ENCODE measurements at places on chromosomes 7 and 10.

DNA sequence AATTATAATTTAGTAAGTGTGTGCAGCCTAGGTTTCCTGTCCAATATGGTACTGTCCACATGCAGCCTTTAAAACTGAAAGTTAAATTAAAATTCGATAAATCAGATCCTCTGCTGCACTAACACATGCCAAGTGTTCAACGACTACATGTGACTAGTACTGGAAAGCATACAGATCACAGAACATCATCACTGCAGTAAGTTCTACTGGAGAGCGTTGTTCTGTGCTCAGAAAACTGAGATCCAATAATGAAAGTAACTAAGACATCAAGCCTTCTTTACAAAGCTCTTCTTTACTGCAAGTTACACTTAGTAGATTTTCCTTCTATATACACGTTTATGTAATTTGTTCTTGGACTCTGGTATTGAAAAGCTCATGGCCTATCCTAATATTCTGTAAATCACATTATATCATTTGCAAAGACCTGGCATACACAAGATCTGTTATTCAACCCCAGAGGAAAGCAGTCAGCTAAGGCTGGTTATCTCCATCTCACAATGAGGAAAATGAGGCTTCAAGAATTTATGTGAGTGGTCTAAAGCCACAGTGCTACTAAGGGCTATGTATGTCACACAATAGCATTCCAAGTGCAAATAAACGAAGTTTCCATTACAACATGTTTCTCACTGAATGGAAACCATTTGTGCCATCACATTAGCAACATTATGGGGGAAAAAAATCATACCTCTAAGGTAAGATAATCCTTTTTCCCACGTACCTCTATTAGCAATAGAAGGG, 77.6 kb downstream of the VPS41 start:
- no peak for DNase-seq

- DNase-seq: no peak
Measured at GRCh38 chr10:128274938-128275337, 148.7 kb upstream of the MKI67 start.

DNA sequence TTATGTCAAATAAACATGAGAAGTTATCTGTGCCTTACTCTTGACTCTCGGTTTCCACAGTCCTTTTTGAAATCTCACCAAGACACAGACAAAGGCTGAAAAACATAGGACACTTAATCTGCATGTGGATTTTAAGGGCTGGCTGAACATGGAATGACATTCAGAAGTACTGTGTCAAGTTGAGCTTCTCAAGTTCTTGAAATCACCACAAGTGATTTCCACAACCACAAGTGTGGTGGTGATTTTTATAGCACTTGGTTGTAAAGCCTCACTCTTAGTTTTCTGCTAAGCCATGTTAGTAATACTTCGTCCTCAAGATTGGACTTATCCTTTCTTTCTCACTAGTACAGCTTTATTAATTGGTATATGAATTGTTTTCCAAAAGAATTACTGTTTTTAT, 29.6 kb downstream of the FOXP2 start:
- DNase-seq: no peak

- DNase-seq: no peak
Measured at GRCh38 chr10:88077977-88078376, 214.6 kb downstream of the PTEN start.

GRCh38 chr10:69696073-69696731, 66.2 kb downstream of the FAM241B start:
- DNase-seq: peak; percentile 57

DNA sequence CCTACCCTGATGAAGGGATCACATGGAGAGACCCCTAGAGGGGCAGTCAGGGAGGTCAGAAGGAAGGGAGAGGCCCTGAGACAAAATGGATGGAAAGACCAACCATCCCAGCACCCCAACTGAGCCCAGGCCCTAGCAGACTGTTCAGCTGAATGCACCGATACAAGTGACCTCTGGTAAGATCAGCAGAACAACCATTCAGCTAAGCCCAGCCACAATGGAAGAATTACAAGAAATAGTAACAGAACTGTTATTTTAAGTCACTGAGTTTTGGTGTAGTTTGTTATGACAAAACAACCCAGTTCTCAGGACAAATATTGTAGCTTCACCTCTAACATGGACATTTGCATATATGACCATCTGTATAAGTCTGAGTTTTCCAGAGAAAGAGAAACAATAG, 210.4 kb upstream of the SVIL start:
- no peak for DNase-seq

DNA sequence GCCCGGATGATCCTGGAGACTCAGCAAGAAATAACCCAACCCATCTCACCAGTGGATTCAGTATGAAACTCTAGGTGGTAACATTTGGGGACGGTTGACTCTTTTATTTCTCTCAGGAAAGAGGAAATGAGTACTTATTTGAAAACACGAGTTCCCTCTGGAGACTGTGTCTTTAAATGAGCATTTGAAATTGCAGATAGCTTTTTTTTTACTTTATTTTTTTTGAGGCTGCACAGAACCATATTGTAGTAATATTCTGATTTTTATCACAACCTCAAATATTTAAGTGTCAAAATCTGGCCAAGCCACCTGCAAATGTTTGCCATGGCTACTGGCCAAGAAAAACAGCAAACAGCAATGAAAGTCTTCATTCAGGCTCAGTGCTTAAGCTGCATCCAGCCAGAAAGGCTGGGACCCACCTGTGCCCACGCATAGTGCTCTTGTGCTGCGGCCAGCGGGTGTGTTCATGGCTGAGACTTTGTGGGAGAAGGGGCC, 160.8 kb downstream of the CREB5 start:
- no peak for DNase-seq

DNA sequence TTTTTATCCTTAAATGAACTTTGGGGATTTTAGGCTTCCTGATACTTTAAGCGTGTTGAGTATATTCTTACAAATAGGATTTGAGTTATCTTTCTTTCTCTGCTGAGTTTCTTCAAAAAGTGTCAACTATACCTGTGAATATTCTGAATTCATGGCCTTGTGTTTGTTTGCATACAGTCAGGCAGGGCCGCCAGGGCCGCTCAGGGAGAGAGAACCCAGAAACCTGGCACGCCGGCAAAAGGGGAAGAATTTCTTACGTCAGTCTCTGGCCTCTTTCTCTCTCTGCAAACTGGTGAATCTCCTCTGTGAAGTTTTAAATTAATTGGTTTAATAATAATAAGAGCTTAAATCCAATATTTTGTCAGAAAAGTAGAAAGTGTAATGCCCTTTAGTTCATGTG, 29.3 kb upstream of the BNIP3 start:
- DNase-seq: no peak

- DNase-seq: peak; percentile 79
Measured at GRCh38 chr7:45921699-45922519, 837 bp upstream of the IGFBP3 start.

GRCh38 chr7:151742713-151743480, 134.0 kb downstream of the PRKAG2 start:
- DNase-seq: no peak

GRCh38 chr10:71812016-71812912, 38.8 kb downstream of the PSAP start:
- DNase-seq: peak; percentile 27

- DNase-seq: no peak
Measured at GRCh38 chr10:93152136-93152535, 78.4 kb downstream of the CYP26A1 start.

DNA sequence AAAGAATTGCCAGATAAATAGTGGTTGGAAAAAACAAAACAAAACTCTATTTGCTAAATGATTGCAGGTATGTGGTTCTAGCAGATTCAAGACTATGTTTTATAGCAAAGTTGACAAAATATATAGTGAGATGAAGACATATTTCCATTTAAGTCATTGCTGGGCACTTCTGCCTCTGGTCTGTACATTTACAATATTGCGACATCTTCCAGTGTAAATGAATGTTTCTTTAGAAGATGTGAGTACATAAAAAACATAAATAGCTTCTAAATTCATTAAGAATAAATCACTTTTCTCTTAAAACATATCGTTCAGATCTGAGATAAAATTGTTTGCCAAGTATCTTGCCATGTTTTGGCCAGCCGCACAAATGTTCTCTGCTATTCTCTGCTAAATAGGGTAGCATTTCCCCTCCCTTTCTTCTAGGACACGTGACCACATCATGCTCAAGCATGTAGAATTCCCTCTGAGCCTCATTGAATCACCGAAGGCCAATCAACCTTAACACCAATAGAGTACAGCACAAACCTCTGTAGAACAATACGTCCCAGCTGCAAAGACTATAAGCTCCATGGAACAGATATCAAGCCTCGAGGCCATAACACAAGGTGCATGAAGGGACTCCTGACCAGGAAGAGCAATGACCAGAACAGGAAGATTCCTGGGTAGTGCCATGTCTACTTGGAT, 1173.3 kb downstream of the GATA3 start:
- DNase-seq: no peak

DNA sequence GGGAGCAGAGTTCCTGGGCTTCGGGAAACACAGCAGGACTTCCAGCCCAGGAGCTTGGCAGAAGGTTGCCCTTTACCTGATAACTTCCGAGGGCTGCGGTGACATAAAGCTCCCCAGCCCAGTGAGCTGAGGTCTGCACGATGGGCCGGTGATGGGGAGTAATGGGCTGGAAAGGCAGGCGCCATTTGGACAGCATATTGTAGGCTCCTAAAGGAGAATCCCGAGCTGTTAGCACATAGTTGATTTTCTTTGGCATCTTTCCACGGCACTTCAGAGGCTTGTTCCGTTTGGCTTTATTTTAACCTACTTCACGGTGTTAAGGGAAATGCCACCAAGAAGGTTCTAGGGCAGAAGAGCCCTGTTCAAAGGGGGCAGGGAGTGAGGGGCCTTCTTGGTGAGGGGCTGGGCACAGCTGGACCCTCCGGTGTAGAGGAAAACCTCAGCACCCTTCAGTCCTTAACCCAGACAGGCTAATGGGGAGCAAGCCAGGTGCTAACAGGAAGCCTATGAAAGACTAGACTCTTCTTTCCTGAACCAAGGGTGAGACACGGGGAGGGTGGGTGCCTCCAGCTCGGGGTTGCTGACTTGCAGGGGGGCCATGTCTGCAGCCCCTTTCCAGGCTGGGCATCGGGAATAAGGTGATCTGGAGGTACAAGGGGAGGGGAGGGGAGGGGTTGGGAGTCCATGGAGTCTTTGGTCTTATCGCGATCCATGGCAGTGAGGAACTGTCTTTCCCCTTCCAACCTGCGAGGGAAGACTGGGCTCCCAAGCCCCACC, 347.7 kb downstream of the GLRX3 start:
- peak; percentile 34 for DNase-seq

GRCh38 chr7:116630357-116630756, 41.6 kb upstream of the MET start:
- no peak for DNase-seq

GRCh38 chr7:1085266-1085665, 2.6 kb upstream of the GPER1 start:
- DNase-seq: no peak

DNA sequence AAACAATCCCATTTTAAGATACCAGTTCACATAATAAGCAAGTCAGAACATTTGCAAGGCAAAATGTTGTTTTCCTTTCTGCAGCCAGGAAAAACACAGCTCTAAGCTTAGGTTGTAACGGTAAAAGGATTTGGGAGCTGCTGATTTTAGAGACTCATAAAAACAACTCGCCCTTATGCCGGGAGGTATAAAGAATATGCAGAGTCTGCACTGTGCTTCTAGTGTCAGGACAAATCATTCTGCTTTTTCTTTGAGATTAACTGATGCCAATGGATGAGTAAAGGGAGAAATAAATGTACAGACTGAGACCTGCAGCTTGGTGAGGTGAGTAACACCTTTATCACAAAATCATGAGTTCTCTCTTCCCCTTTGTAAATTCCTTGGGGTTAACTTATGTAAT, 2.0 kb upstream of the SFR1 start:
- DNase-seq: peak; percentile 35

GRCh38 chr10:7243873-7244272, 167.0 kb downstream of the SFMBT2 start:
- DNase-seq: no peak

DNA sequence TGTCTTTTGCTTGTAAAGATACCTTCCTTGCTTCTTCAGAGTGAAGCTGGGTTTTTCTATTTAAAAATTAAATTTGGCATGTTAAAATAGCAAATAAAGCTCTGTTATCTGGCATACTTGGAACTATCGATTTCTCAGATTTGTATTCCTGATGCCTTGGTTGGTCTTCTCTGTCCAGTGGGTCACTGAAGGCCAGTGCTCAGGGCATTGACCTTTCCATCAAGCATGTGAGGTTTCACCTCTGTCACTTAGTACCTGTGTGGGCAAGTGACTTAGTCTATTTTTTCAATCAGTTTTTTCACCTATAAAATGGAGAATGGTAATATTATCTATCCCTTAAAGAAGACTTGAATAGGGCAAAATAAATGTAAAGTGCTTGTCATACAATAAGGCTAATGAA, 311.3 kb downstream of the BICC1 start:
- DNase-seq: no peak

DNA sequence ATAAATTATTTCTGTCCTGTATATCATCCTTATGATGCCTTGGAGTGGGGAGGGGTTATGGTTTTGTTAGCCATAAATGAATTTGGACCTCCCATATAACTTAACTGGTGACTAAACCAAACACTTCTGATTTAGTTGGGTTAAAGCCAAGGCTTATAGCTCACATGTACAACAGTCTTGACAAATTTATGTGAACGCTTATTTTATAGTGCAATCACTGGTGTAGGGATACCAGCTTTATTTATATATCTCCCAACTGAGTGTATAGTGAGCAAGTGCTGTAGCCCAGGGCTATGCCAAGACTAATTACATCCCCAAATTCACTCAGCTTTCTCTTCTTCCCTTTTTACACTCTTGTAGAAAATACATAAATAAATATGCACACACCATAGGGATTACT, 956.2 kb downstream of the SORCS3 start:
- no peak for DNase-seq

GRCh38 chr7:22418251-22419046, 61.5 kb upstream of the RAPGEF5 start:
- no peak for DNase-seq

- no peak for DNase-seq
Measured at GRCh38 chr7:124758327-124758726, 7.3 kb downstream of the GPR37 start.

DNA sequence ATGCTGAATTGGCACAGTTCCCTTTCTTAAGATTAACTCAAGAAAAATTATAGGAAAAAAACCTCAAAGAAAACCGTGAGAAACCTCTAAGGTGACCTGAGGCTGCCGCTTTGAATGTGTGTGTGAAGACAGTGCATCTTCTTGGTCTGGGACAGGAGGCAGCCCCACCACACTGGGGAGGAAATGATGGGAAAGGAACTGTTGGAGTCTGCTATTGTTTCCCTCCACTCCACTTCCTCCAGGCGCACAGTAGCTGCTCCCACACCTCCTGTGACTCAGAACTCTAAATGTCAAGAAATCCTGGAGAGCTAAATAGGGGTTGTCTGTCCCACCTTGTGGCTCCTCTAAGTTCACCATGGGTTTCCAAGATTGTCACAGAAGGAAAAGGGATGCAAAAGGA, 179.4 kb downstream of the PDE1C start:
- no peak for DNase-seq

GRCh38 chr10:31975157-31975765, 46.6 kb upstream of the ARHGAP12 start:
- DNase-seq: no peak

- DNase-seq: no peak
Measured at GRCh38 chr7:151146761-151147160, 20.7 kb downstream of the GBX1 start.

- DNase-seq: no peak
Measured at GRCh38 chr7:23469150-23469960, 936 bp downstream of the IGF2BP3 start.

Measured in renal pelvis (tissue), 12 donors.